ENCODE measurements at places on chromosomes 4 and X. TPM values are rescaled to one million over a fixed set of nuclear protein-coding genes. Genes with fewer than 3 reads are reported as not detected.

DNA sequence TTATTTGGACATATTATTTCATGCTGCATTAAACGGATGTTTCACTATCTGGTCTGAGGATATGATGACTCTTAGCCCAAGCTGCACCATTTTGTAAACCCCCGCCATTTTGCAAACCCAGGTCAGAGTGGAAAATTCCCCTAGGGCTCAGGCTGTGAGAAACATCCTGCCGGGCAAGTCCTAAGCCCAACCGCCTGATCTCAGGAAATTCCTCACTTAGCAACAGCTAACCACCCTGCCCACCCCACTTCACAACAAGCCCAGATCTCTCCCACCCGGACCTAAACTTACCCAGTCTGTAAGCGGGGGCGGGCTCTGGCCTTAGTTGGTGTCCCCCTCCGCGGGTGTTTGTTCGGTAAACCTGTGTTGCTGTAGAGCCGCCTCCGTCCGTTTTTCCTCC is 2747.1 kb downstream of the PCDH7 start:
- H3K4me3 ChIP-seq: no peak overlapping the region
- H3K27me3 ChIP-seq: no peaks in the 10 kb centered on the region

DNA sequence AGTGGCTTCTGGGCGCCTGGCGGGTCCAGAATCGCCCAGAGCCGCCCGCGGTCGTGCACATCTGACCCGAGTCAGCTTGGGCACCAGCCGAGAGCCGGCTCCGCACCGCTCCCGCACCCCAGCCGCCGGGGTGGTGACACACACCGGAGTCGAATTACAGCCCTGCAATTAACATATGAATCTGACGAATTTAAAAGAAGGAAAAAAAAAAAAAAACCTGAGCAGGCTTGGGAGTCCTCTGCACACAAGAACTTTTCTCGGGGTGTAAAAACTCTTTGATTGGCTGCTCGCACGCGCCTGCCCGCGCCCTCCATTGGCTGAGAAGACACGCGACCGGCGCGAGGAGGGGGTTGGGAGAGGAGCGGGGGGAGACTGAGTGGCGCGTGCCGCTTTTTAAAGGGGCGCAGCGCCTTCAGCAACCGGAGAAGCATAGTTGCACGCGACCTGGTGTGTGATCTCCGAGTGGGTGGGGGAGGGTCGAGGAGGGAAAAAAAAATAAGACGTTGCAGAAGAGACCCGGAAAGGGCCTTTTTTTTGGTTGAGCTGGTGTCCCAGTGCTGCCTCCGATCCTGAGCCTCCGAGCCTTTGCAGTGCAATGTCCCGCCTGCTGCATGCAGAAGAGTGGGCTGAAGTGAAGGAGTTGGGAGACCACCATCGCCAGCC is at the start of gene ATOH1:
Gene ATOH1, plus strand, starts transcription at position 422 of the 663 bp plus-strand sequence. Its CDS starts 174 bp downstream, at position 596.
- DNase-seq: no peak
- no peak within 1 kb of the TSS for H3K27ac ChIP-seq
- H3K4me3 ChIP-seq: peak within 1 kb of the TSS; percentile 5

- no peaks in the 10 kb centered on the region for H3K4me1 ChIP-seq
- H3K4me3 ChIP-seq: no peak overlapping the region
- H3K27ac ChIP-seq: no peak overlapping the region
- no peaks in the 10 kb centered on the region for H3K36me3 ChIP-seq
- peaks cover 1% of the 10 kb centered on the region for H3K27me3 ChIP-seq
These were observed 39.8 kb downstream of the GABRA4 start for GRCh38 chr4:46953564-46953963.

GRCh38 chr4:150001815-150002214 is 76.4 kb upstream of the DCLK2 start:
- peaks cover 8% of the 10 kb centered on the region for H3K27me3 ChIP-seq
- DNase-seq: no peak
- no peak overlapping the region for H3K27ac ChIP-seq
- no peaks in the 10 kb centered on the region for H3K36me3 ChIP-seq

DNA sequence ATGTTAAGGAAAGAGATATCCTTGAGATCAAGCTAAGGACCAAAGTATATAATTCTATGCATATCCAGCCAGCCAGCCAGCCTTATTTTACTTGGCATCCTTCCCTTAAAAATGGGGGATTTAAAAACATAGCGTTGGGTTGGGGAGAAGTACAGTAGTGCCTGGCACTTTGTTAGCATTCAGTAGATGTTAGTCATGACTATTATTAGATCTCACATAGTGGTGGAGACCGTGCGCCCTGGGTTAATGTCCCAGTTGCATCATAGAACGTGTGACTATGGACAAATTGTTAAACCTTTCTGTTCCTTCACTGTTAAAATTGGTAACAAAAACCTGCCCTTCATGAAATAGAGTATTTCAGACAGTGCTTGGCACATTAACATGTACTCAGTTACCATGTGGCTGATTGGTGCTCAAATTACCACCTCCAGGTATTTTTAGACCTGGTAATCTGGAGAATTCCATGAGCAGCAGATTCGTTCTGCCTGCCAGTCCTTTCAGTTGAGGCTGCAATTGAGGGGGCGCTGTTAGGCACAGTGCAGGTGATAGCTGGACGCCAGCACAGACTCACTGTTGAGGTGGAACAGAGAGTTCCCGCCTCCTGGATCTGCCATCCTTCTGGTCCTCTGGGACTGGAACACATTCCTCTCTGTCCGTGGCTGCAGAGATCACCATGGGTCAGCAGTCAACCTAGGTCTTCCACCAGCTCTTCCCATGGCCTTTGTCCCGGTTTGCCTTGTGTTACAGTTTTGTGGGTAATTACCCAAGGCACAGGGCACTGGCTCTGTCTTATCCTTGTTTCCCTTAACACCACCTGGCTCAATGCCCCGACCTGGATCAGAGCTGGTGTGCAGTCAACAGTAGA is 31.7 kb downstream of the RBBP7 start:
- H3K4me1 ChIP-seq: peaks cover 5% of the 10 kb centered on the region
- DNase-seq: no peak
- no peak overlapping the region for H3K4me3 ChIP-seq
- no peaks in the 10 kb centered on the region for H3K27me3 ChIP-seq

DNA sequence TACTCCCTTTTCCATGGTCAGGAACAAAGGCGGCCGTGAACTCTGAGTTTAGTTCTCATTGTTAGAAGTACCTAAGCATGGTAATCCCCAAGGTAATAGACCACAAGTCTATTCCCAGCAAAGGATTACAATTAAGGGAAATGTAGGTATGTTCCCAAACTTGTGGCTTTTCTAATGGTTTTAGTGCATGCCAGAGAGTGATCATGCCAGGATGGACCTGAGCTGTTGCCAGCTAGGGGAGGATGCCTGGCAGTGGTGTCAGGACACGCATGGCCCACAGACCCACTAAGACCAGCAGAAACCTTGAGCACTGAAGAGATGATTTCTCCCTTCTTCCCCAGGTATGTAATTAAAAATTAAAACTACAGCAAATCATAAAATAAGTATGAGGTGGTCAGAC is 60.8 kb downstream of the COQ2 start:
- no peak for DNase-seq
- H3K4me1 ChIP-seq: peaks cover 48% of the 10 kb centered on the region
- H3K27ac ChIP-seq: peak overlapping the region; percentile 52
- no peak overlapping the region for H3K4me3 ChIP-seq
- H3K36me3 ChIP-seq: peaks cover 2% of the 10 kb centered on the region
- no peaks in the 10 kb centered on the region for H3K27me3 ChIP-seq

- H3K27me3 ChIP-seq: no peaks in the 10 kb centered on the region
- H3K36me3 ChIP-seq: no peaks in the 10 kb centered on the region
- H3K4me1 ChIP-seq: no peaks in the 10 kb centered on the region
- H3K4me3 ChIP-seq: no peak overlapping the region
These were observed 231.1 kb downstream of the SLC39A8 start for GRCh38 chr4:102114118-102114630.

GRCh38 chr4:163536091-163536490 is 41.6 kb downstream of the TMA16 start:
- H3K27me3 ChIP-seq: no peaks in the 10 kb centered on the region
- H3K27ac ChIP-seq: no peak overlapping the region
- H3K4me3 ChIP-seq: no peak overlapping the region
- DNase-seq: no peak

Gene PRR32
- not detected for total RNA-seq

Gene SHISA3
- not detected for total RNA-seq

- no peaks in the 10 kb centered on the region for H3K27me3 ChIP-seq
- H3K4me3 ChIP-seq: no peak overlapping the region
- no peak for DNase-seq
These were observed 94.2 kb upstream of the NKX1-1 start for GRCh38 chr4:1500231-1500965.

DNA sequence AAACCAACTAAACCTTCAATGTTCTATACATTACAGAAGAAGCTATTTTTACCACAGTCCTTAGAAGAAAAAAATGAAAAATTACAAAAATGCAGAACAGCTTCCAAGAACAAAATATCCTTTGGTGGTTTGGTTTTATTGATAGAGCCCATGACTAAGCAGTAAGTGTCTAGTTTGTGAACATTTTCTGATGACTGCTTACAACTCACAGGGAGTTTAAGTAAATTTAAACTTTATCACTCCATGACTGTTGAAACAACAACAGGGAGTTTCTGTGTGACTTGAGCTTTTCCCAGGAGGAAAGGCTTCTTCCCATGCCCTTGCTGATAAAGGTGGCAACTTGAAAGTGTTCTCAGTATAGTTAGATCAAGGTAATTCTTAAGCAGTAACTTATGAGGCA is 2.9 kb downstream of the PF4 start:
- H3K27ac ChIP-seq: no peak overlapping the region
- H3K4me1 ChIP-seq: no peaks in the 10 kb centered on the region
- peaks cover 5% of the 10 kb centered on the region for H3K27me3 ChIP-seq
- H3K36me3 ChIP-seq: no peaks in the 10 kb centered on the region

DNA sequence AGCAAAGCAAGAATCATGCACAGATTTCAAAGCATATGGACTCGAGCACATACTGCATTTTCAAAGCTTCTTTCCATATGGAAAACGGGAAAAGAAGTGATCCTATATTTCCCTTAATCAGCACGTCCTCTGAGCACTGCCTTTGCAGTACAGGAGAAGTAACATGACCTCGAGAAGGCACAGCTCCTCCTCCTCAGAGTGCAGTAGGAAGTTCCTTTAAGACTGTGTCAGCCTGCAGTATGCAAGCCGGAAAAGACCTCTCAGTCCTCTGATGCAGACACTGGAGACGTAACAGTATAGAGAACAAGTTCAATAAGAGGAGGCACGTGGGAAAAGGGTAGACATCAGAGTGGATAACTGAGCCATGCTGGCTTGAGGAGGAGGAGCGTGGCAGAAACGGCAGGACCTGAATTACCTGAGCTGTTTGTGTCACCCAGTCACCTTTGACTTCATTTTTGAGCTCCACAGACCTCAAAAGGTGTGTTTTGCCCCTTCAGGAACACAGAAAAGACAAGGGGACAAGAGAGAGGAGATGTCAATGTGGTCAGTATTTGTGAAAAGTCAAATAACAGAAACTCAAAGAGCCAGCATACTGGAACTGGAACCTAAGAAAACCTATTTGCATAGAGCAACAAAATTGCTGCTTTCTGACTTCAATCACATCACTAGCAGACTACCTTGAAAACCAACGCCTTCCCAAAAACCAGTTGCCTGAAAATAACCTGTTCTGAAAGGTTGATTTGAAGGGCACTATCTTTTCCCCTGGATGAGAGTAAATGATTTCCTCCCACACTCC is 20.8 kb downstream of the IRF2 start:
- peaks cover 77% of the 10 kb centered on the region for H3K4me1 ChIP-seq
- H3K27ac ChIP-seq: peak overlapping the region; percentile 82
- peaks cover 31% of the 10 kb centered on the region for H3K36me3 ChIP-seq
- DNase-seq: peak; percentile 62
- no peaks in the 10 kb centered on the region for H3K27me3 ChIP-seq

DNA sequence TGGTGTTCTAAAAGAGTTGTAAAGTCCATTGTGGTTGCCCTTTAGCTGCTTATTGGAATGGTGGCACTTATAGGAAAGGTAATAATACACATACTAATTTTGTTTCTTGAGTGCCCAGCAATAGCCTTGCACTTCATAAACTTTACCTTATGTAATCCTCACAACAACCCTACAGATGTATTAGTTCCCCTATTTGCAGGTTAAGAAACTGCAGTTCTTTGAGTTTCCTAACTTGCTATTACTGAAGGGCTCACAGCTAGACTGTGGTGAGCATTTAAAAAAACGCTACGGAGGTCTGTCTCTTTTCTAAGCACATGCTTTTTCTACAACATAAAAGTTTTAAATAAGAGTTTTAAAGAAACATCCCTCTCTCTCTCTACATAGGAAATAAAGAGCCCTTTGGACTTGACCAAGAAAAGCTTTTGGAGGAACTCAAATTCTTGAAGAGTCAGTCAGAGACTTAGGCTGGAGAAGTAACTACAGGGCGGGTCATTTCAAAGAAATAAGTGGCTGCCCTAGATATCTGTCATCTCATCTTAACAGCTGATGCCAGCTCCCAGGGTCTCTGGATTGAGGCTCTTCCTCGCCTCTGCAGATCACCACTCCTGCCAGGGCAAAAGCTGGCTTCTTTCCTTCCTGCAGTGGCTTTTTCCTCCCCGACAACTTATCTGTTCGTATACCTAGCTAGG is 42.0 kb upstream of the FBXW7 start:
- DNase-seq: no peak
- H3K36me3 ChIP-seq: no peaks in the 10 kb centered on the region
- H3K27ac ChIP-seq: no peak overlapping the region
- no peak overlapping the region for H3K4me3 ChIP-seq

GRCh38 chrX:40644176-40644575 is 3.2 kb downstream of the CXorf38 start:
- H3K27ac ChIP-seq: peak overlapping the region; percentile 77
- H3K4me1 ChIP-seq: peaks cover 29% of the 10 kb centered on the region
- no peaks in the 10 kb centered on the region for H3K27me3 ChIP-seq

GRCh38 chr4:5592272-5592671 is 116.1 kb downstream of the EVC2 start:
- no peaks in the 10 kb centered on the region for H3K4me1 ChIP-seq
- H3K4me3 ChIP-seq: no peak overlapping the region
- peaks cover 2% of the 10 kb centered on the region for H3K27me3 ChIP-seq
- DNase-seq: no peak
- no peak overlapping the region for H3K27ac ChIP-seq

DNA sequence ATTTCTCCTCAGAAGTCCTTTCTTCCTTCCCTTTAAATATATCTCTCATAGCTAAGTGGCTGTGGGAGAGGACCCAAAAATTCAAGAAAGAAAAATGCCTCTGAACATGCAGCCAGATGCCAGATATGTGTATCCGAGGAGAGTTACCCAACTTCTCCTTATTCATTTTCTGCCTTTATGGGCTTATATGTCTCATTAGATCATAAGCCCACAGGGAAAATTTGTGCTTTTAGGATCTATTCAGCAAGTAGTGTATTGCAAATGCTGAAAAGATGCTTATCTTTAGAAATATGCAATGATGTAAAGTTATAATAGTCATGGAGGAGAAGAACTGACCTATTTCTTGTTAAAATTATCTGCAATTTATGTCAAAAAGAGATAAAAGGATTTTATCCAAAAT is 371.8 kb upstream of the NOCT start:
- no peaks in the 10 kb centered on the region for H3K27me3 ChIP-seq
- no peak overlapping the region for H3K27ac ChIP-seq
- no peak for DNase-seq

DNA sequence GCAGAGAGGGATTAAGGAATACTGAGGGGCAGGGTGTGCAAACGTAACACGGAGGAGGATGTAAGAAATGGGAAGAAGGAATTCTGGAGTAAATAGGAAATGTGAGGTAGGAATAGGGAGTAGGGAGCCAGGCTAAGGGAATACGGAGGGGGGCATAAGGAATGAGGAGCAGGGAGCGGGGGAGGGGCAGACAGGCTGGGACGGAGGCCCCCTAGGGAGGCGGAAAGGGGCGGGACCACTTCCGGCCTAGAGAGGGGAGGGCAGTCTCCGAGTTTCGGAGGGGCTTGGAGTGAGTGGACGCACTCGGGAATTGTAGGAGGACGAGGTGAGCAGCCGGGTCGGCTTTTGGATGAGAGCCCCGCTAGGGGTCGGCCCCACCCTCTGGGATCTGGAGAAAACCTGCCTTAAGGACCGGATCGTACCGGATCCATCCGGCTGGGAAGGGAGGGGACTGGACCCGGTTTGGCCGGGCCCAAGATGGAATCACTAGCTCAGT is 612 bp downstream of the MAGED2 start:
- peak overlapping the region; percentile 89 for H3K4me3 ChIP-seq
- peaks cover 9% of the 10 kb centered on the region for H3K4me1 ChIP-seq
- no peaks in the 10 kb centered on the region for H3K27me3 ChIP-seq
- H3K36me3 ChIP-seq: peaks cover 6% of the 10 kb centered on the region
